ENCODE measurements at places on chromosomes 4 and X. TPM values are rescaled to one million over a fixed set of nuclear protein-coding genes. Genes with fewer than 3 reads are reported as not detected.

DNA sequence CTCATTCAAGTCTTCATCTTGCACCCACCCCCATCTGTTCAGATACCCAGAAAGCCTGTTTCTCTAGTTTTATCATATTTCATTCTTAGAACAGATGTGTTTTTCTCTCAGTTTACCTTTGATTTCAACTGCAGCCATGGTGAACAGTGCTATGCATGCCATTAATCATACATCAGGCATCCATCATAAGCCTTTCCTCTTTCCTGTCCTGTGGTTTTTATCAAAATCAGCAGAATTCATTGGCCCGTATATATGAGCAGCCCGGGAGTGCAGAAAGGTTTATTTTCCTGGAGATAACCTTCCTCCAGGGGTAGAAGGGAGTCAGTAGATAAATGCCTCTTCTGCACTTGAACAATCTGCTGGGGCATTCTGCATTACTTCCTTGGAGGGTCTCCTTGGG is 65.7 kb downstream of the IL21 start:
- DNase-seq: no peak

DNA sequence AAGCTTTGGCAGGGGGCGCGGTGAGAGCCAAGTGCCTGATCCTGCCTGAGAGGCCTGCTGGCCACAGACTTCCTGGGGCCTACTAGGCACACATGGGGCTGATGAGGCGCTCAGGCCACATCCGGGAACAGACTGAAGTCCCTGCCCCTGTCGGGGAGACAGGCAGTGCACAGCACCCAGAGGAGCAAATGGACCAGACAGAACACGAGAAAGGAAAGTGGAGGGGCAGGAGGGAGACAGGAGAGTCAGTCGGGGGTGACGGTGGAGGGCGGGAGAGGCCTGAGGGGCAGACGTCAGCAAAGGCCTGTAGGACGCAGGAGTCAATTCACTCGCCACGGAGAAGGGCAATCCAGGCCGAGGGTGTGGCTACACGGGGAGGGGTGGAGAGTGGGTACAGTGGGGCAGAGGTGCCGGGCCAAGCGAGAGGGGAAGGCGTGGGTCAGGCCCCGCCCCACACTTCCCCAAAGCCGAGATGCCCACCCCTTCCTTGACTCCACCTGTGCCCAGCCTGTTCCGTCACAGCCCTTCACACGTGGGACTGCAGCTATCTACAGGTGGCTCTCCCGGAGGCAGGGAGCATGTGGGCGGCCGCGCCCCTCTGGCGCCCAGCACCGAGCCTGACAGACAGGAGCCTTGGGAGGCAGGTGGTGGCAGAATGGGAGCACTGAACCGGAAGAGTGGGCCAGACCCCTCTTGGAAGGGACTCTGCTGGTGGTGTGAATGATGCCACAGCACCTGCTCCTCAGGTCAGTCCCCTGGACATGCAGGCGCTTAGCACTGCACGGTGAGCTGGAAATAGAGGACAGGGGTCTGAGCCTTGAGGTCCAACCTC is 20.5 kb downstream of the NOP14 start:
- no peak for DNase-seq

DNA sequence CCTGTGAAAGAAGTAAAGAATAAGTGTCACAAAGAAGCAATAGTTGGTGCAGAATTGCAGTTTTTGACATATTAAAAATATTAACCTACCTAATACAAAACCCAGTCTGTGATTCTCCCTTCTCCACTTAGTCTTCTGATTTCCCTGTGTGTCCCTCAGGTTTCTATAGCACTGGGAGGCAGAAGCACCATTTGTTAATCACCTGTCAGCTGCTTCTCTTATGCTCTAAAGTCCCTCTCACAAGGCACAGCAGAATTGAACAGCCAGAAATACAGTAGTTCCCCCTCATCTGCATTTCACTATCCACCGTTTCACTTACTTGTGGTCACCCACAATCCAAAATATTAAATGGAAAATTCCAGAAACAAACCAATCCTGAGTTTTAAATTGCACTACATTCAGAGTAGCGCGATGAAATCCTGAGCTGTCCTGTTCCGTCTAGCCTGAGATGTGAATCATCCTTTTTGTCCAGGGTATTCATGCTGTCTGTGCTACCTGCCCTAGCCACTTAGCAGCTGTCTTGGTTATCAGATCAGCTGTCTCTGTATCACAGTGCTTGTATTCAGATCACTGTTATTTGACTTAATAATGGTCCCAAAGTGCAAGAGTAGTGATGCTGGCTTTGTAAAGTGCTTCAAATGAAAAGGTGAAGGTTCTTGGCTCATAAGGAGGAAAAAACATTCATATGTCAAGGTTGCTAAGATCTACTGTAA is 984.1 kb upstream of the GRID2 start:
- no peak for DNase-seq

- DNase-seq: no peak
Measured at GRCh38 chr4:149164282-149164681, 651.4 kb downstream of the IQCM start.

GRCh38 chr4:88283661-88284438 is 511 bp downstream of the PPM1K start:
- DNase-seq: peak; percentile 69

- no peak for DNase-seq
Measured at GRCh38 chrX:49193542-49193964, 6.4 kb downstream of the SYP start.

GRCh38 chr4:144402176-144402575 is 243.8 kb upstream of the HHIP start:
- no peak for DNase-seq

- DNase-seq: no peak
Measured at GRCh38 chr4:100295792-100296191, 105.5 kb upstream of the DDIT4L start.

TMPRSS11F gene
- total RNA-seq: not detected

LIMCH1 gene
- 21.0 TPM for total RNA-seq

PLAC8 gene
- total RNA-seq: not detected

All from uterus (tissue), 4 donors.